ENCODE measurements at places on chromosomes 12 and 14. TPM values are rescaled to one million over a fixed set of nuclear protein-coding genes. Genes with fewer than 3 reads are reported as not detected.

CLEC2A gene
- not detected for total RNA-seq

- no peak for DNase-seq
Observed at GRCh38 chr14:76968621-76969063, 59.9 kb downstream of the IRF2BPL start.

DNA sequence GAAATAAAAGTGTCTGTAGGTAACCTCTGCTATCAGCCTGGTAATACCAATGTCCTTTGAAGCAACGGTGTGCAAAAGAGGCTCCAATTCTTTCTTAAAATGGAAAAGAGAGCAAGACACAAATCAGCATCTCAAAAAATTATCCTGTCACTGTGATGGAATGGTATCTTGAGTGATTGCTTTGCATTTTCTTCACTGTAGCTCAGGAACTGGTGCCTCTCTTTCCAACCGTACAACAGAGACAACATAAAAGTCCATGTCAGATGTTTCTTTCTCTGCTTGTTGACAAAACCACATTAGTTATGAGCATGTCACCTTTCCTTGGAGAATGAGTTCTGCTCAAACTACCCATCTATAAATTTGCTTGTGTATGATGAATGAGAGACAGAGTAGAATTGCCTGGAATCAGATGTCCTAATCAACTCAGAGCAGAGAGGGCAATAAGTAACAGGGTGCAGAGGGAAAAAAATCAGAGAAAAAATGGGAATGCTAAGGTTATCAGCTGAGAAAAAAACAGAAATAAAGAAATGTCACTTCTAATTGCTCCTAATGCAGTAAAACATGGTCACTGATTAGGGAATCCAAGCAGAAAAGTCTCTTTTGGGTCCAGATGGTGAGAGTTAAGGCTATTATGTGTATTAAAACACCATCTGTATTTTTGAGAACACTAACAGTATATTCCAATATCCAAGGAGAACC is 465.0 kb upstream of the ATP2B1 start:
- no peak for DNase-seq

- DNase-seq, result no peak
Observed at GRCh38 chr14:32014057-32014456, 63.0 kb upstream of the ARHGAP5 start.
